ENCODE measurements at places on chromosomes 4 and X.
A peak's percentile ranks its signal among the peaks of the same experiment; 100 is the strongest.

GRCh38 chrX:100085846-100086245 lies 324.2 kb downstream of the PCDH19 start:
- DNase-seq, result no peak

- no peak for DNase-seq
Observed at GRCh38 chr4:98626350-98626749, 32.1 kb downstream of the TSPAN5 start.

- no peak for DNase-seq
Observed at GRCh38 chr4:154722262-154722661, 21.5 kb upstream of the LRAT start.

DNA sequence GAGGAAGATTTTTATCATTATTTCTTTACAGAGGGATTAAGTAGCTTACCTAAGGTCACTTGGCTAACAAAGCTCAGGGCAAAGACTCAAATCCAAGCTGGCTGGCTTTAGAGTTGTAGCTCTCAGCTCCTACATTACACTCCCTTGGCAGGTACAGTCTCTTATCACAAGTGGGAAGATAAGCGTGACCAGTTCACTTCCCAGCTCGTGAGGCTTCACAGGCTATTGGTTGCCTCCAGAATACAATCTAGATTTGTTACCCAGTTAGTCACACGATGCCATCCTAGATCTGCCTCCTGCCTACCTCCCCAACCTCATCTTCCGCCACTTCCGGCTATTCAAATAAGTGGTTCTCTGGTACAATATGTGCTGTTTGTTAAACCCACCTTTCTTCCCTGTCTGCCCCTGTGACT lies 3.7 kb downstream of the MMRN1 start:
- no peak for DNase-seq

DNA sequence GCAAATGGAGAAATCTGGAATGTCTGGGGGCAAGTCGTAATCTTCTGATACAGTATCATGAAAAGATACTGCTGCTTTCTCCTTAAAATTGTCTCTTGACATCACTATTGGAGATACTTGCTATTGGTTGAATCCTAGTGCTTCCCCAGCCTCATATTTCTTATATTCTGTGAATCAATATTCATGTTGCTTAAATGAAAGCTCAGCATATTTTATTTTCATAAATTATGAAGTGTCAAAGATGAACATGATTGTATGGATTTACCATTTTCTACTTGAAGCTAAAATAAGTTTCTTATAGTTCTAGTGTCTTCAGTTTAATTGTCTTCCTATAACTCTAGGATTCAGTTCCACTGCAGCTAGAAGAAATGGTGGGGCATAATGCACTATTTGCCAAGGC lies 29.6 kb upstream of the MBNL3 start:
- no peak for DNase-seq

DNA sequence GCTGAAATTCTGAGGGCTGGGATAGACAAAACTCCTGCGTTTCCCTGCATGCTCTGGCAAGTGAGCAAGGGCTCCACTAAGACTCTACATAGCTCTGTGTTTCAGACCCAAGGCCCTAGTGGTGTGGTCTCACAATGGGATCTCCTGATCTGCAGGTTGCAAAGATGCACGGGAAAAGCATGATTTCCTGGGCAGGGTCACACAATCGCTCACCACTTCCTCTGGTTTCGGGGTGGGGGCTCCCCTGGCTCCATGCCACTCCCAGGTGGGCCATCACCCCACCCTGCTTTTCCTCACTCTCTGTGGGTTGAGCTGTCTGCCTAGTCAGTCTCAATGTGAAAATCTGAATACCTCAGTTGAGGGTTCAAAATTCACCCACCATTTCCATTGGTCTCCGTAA lies 111.5 kb downstream of the KLF8 start:
- no peak for DNase-seq

- DNase-seq, result no peak
Observed at GRCh38 chrX:7270933-7271332, 123.0 kb upstream of the PUDP start.

GRCh38 chrX:47936224-47936939 lies 67.4 kb downstream of the ZNF182 start:
- DNase-seq, result peak; percentile 80

DNA sequence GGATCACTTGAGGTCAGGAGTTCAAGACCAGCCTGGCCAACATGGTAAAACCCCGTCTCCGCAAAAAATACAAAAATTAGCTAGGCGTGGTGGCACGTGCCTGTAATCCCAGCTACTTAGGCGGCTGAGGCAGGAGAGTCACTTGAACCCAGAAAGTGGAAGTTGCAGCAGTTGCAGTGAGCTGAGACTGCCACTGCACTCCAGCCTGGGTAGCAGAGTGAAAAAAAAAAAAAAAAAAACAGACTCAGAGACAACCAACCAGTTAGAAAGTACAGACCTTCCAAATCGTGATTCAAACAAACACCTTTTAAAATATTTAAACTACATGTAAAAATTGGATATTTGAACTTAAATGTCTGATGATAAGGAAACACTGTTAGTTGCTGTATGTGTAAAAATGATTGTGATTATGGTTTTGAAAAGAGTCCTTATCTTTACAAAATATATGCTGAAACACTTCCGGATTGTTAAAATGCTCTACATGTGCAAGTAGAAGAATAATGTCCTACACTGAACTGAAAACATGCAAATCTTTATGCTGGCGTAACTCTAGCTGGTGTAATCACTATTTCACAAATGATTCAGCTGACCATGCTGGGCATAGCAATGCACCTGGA lies 37.8 kb downstream of the SH3KBP1 start:
- no peak for DNase-seq

DNA sequence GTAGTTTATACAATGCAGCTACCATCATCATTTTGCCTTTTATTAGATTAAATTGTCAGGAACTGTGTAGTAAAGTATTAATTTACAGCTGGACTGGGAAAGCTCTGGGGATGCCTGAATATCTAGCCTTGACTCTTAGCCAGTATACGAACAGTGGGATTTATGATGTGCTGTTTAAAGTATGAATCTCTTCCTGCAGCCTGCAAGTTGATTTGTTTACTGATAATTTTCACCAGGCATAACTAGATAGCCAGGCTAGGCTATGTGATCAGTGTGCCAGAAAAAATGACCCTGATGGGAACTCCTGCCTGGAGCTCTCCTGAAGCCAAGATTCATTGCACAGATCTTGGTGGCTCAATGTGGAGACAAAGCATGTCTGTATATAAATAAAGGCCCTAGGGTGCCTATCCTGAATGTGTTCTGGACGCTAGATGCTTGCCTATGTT lies 119.2 kb downstream of the SCLT1 start:
- DNase-seq, result no peak

- DNase-seq, result no peak
Observed at GRCh38 chrX:56569378-56570057, 6.1 kb downstream of the UBQLN2 start.

DNA sequence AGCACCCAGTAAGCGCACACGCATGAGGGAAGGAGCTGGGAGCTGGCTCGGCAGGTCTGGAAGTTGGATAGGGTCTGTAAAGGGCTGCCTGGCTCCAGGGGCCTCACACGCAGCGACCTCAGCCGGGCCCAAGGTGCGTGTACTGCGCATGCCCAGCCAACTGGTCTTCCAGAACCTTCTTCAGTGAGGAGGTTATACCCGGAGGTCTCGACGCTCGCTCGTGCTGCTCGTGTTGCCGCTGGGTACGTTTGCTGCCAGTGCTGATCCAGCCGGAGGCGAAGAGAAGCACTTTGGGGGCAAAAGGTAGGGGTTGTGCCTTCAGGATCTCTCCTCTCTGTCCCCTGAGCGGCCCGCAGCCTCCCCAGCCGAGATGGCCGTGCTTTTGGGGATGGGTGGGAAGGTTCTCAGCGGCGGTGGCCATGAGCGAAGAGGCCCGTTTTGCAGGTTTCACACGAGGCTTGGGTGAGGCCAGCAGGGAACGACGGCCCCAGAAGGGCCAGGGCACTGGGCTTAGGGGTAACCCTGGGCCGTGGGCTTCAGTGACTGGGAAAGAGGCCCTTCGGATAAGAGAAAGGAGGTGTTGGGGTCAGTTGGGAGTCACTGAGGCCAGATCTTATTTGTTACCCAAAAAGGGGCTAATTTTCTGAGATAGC lies 3.8 kb upstream of the CXCL9 start:
- DNase-seq, result no peak

DNA sequence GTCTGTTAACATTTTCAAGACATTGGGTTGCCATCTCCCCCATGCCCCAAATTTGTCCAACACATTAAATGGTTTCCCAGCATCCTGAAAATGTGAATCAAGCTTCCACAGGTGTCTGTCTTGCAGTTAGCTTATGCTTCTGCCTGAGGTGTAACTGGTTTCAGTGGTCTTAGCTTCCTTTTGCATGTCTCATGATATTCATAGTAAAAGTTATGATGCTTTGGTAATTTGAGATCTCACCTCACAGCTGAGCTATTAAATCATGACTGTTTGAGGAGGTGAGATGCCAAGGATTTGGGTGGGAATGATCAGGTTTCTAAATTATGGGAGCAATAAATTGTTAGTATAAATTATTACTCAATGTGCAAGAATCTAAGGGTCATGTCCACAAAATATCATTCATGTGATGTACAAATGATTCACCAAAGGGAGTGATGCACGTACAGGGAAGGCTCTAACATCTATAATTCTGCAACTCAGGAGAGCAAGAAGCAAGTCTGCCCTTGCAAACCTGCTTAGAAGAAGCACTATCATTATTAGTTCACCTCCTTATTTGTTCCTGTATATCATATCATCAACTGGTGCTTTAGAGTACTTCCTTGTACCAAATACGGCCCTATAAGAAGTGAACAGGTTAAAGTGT lies 17.1 kb upstream of the RAI2 start:
- DNase-seq, result no peak

Data from MM.1S (cell line).